ENCODE measurements at places on chromosomes 5 and 9.
A peak's percentile ranks its signal among the peaks of the same experiment; 100 is the strongest.

DNA sequence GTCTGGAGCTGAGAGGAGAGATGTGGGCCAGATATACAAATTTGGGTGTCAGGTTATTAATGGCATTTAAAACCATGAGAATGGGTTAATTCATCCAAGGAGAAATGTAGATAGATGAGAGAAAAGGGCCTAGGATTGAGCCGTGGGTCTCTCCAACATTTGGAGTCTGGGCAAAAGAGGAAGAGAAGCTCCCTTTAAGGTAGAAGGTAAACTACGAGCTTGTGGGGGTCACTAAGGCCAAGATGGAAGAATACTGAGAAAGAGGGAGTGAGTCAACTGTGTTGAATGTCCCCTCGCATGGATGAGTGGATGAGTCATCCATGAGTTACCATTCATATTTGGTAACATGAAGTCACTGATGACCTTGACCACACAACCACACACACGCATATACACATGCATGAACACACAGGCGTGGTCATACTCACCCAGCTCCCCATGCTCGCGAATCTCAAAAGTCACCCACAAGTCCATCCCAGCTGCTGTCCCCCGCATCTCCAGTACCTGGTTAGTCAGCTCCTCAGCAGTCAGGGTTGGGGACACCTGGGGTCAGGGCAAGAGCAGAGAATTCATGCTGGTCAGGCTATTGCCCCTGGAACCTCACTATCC, 6.8 kb upstream of the FCHSD1 start:
- DNase-seq, result peak; percentile 80

DNA sequence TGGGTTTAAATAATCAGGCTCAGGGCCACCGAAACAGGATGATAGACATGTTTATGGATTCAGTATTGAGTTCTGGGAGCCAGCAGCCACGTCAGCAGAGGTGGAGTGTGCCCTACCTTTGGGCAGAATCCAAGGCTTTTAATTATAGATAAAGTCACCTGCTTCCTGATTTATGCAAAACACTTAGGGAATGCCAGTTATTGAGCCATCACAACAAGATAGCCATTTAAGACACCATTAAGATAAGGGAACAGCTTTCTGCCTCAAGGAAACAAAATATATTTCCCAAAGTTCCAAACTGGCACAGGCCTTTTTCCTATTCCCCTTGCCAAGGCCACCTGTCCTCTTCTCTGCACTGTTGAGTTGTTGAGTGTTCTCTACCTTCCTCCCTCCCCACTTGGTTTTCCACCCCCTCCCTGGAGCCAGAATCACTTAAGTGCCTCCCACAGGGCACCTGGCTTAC, 2.4 kb downstream of the CCL28 start:
- DNase-seq, result no peak

DNA sequence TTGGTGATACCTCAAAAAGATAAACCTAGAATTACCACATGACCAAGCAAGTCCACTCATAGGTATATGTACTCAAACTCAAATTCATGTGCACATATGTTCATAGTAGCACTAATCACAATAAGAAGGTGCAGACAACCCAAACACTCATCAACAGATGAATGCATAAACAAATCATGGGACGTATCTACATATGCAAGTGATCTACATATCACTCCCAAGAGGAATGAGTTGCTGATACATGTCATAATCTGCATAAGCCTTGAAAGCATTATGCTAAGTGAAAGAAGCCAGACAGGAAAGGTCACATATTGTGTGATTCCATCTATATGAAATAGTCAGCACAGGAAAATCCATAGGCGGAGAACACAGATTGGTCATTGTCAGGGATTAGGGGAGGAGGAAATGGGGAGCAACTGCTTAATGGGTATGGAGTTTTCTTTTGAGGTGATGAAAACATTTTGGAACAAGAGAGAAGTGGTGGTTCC, 10.6 kb upstream of the GPX8 start:
- DNase-seq, result no peak

GRCh38 chr5:122971333-122971732, 65.2 kb downstream of the PPIC start:
- DNase-seq, result no peak

- no peak for DNase-seq
These were observed 157.8 kb downstream of the KCTD16 start for GRCh38 chr5:144328494-144328893.

- DNase-seq, result no peak
These were observed 240.6 kb downstream of the ACTL7B start for GRCh38 chr9:108615152-108615551.

DNA sequence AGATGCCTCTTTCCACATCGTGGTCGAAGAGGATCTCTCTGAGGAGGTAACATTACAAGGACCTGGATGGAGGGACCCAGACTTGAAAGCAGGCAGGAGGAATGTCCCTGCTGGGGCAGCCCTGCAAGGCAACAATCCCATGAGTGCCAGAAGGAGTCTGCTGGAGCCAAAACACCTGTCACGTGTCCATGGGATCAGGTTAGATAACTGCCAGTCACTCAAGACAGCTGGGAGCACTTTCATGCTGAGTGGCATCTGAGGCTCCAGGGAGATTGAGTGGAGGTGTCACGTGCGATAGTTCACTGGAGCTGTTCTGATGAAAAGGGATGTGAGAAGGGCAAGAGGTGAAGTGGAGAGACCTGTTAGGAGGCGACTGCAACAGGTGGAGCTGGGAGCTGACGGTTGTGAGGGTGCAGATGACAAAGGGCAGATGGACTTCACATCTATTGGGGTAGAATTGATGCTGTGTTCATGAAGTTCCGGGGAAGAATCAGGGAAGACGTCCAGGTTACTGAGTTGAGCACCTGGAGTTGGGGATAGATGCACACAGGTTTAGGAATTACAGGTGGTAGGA, 68.4 kb downstream of the ICE1 start:
- no peak for DNase-seq

- DNase-seq, result peak; percentile 71
These were observed at the start of gene STOM for GRCh38 chr9:121369595-121370265. Gene STOM (minus strand): TSS chr9:121370250. CDS start chr9:121370187, 63 bp downstream.

- peak; percentile 66 for DNase-seq
These were observed 39.2 kb upstream of the GCNT4 start for GRCh38 chr5:75091597-75091996.

DNA sequence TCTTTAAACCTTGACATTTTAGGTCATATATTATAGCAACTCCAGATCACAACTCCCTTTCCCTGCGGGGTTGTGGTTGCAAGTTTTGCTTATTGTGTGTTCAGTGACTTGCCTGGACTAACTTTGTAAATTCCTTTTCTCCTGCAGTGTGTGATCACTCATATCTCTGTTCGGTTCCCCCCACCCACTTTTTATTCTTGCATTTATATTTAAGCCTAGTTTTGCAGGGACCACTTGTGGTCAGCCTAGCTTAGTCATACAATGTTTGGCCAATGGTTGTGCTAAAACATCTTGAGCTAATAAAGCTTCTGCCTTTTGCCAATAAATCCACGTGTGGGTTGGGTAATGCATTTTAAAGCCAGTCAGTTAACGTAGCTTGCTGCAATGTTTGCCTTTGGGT, 146.5 kb upstream of the IRX4 start:
- no peak for DNase-seq

DNA sequence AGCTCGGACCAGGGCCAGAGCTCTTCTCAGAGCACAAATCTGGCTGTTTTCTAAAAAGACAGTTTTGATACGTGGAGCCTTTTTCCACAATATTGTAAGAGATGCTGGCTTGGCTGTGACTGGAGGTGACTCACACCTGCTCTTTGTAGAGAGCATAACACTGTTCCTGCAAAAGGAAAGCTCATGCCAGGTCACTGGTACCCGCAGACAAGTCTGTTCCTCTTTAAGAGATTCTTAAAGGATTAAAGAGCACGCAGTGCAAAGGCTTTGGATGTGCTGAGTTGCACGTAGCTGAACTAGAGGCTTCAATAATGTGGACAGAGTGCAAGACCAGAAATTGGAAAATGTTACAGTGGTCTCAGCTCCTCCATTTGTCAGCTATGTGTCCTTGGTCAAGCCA, 19.0 kb downstream of the ACTL7B start:
- no peak for DNase-seq

DNA sequence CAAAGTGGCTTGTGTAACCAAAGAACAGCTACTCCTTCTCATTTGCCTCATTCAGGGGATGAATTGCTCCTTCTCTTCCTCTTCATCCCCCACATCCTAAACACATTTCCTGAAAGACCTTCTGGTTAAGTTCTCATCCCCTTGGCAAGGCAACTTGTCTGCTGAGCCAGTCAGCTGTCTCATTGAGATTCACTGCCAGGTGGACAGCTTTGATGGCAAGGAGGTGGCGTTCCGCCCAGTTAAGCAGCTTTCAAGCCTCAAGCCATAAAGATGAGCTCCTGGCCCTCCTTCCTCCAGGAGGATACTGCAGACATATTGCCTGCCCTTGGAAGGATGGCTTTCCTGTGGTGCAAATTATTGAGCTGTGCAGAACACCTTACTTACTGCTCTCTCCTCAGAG, 448.6 kb upstream of the MPDZ start:
- DNase-seq, result no peak

- peak; percentile 91 for DNase-seq
These were observed 68.1 kb downstream of the MAMDC2 start for GRCh38 chr9:70111641-70112236.

DNA sequence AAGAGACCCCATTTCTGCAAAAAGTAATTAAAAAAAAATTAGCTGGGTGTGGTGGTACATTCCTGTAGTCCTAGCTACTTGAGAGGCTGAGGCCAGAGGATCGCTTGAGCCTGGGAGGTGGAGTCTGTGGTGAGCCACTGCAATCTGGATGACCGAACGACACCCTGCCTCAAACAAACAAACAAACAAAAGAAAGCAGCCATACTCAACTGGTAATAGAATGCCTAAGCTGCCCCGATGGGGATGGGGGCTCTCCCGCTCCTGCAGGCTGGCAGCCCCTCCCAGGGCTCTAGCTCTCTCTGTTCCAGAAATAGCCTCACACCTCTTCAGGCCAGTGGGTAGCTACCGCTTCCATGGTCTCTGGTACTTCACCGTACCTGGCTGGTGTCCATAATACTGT, 241.8 kb downstream of the FANCC start:
- no peak for DNase-seq

- DNase-seq, result no peak
These were observed 27.3 kb downstream of the ANP32B start for GRCh38 chr9:98010445-98010844.

- no peak for DNase-seq
These were observed 238.3 kb upstream of the NUDT12 start for GRCh38 chr5:103800741-103801495.

DNA sequence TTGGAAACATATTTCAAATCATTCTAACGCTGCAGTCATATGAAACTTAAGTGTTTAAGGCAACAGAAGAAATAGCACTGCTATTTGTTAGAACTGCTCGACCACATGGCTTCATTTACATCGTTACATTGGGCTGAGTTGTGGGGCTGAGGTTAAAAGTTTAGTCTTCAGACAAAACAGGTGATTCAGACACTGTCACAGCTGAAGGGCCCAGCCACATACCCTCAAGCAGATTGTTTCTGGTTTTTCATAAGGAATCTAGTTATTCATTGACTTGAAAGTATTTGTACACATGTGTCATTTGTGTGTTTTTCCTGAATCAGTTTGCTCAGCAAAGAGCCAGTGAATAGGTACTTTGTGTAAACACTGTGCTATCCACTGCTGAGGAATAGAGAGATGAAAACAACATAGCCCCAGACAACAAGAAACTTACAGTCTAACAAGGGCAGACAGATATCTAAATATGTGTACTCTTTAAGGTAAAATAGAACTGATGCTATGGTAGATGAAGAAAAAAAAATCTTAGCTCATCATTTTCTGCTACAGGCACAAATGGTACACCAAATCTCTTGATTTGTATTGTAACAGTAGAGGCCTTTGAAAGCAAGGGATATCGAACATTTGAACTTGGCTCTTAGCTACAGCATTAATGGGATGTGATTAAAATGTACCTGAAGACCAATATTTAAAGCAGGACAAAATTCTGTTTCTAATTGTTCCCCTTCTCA, 357.6 kb upstream of the RPS23 start:
- peak; percentile 5 for DNase-seq

GRCh38 chr9:128724744-128725211, 851 bp upstream of the ZDHHC12 start:
- peak; percentile 56 for DNase-seq

DNA sequence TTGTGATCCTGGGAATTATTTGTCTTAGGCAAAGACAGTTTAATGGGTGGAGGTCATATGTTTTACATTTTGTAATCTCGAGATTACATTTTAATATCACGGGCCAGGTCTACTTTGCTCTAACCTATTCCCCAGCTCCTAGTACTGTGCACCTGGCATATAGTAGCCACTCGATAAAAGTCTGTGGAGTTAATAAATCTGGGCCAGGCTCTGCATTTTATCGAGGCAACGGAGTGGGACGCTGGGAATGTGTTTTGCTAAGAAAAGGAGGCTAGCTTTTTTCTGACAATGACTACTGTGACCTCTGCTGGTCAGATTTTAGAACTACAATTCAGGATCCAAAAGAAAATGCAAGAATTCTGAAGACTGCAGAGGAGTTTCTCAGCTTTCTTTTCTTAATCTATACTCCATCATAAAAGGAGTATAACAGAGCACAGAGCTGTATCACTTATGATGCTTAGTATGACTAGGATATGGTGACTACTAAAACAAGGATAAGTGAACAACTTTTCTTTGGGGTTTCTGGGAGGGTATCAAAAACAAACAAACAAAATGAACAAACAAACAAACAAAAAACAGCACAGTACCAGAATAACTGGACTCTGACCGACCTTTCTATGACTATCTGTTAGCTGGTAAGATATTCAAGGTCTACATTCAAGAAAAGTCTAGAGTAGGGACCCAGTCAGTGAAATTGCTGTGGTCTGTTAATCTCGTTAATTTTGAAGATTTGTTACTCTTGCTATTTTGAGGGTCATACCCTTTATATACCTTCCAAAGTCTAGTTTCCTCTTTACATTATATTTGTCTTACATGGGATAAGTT, 46.1 kb upstream of the CER1 start:
- DNase-seq, result no peak

- no peak for DNase-seq
These were observed 2.1 kb downstream of the NRARP start for GRCh38 chr9:137299938-137300337.

- DNase-seq, result no peak
These were observed 28.2 kb downstream of the C9orf152 start for GRCh38 chr9:110179734-110180133.

DNA sequence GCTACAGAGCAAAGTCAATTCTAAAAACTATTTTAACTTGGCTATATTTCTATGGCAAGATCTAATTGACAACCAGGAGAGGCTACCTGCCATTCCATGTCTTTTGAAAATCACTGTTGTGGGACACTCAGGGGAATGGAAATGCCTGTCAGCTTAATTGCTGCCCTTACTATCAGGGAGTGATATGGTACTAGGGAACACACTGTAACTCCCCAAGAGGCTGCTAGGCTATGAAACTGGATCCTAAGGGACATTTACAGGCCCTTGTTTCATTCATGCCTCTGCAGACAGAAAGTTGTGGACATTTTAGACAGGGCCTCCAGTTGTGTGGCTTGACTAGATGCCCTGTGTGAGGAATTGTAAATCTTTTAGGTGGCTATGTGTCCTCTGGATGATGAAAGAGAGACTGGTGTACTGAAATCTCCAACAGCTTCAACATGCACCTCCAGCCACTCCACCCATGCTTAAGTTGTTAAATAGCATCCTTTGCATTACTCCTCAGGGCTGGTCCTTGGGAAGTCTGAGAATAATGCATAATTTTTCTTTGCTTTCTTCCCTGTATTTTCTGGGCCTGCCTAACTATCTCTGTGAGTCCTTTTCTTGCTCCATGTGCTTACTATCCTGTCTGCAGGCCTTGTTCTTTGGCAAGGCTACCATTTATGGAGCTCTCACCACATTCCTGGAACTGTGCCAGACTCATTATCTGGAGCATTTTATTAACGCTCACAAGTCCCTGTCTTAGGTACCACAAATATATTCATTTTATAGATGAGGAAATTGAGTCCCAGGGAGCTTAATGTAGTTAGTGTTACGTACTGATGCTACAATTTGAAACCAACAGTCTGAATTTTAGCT, 3.2 kb downstream of the MROH2B start:
- DNase-seq, result no peak
